ENCODE measurements at places on chromosomes 5 and 9. TPM values are rescaled to one million over a fixed set of nuclear protein-coding genes. Genes with fewer than 3 reads are reported as not detected.
A peak's percentile ranks its signal among the peaks of the same experiment; 100 is the strongest.

Gene TSTD2
- 16.0 TPM for total RNA-seq

DNA sequence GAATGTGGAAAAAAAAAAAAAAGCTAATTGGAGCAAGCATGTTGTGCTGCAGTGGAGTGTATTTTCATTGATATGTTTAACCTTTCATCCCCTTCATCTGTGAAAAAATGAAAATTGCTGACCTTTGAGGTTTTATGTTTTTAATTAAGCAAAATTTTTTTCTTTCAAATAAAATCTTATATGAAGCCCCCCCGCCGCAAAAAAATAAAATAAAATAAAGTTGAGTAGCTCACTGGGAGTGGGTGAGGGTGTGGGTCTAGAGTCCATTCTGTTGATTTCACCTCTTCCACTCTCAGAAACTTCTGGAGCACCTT lies 43.3 kb downstream of the TEK start:
- DNase-seq: no peak

DNA sequence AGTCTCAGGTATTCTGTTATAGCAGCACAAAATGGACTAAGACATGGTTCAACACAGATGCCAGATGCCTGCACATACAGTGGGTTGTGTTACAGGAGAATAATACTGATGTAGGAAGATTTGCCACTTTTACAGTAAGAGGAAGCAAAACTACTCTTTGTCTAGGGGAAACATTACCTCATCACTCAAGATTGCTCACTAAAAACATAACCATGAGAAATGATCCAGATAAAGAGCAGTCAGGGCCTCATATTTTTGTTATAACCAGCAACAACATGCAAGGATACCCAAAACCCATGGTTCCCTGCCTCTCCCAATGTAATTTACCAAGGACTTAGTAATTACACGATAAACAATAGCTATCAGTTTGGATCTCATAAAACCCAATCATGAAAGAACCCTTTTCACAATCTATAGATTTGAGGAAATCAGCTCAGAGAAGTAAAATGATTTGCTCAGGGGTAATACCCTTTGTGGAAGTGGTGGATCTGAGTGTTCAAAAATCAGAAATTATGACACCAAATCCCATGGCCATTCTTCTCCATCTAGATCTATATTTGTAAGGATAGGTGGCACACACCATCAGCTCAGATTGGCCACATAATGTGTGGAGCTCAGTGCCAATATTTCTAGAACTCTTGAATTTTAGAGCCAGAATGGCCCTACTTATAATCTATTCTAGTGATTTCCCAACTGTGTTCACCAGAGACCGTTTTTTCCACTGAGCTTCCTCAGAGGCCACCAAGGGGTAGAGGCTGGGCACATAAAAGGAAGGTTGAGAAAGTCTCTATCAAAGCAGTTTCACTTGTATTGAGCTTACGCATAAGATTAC lies 27.8 kb downstream of the DPYSL3 start:
- no peak for DNase-seq

DNA sequence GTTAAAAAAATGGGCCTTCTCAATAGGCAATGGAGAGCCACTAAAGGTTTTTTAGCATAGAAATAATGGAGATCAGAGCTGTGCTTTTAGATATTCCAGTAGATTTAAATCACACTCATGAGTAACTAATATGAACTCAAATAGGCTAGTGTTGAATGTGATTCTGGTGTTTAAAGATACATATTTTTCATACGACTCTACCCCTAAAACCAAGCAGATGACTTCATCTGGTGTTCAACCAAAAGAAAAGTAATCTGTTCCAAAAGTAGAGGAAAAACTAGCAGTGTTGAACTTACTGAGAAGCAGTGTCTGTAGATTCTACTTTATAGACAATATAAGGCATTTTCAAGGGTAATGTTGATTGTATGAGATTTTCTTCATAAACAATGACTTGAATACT lies 138.1 kb downstream of the TSSK1B start:
- DNase-seq: no peak

Gene PCDHB10
- not detected for total RNA-seq

- no peak for DNase-seq
Observed at GRCh38 chr9:21611891-21612290, 129.8 kb upstream of the IFNE start.

DNA sequence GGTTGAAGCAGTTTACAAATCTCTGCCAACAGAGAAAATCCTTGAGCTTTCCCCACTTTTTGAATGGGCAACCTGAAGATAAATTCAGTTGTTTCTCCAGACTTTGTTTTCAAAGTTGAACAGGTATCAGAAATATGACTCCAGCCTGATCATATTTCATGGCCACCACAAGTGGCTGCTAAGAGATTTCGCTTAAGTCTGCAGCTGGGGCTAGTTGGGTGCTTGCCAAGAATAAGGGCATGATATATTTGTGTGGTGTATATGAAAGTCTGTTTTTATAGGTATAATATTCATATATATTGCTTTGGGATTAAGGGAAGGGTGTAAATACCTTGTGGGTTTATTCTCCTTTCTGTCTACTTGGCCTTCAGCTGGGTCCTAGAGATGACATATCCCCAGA lies 168.4 kb upstream of the GDNF start:
- DNase-seq: no peak

GRCh38 chr5:146906803-146907202 lies 28.2 kb upstream of the PPP2R2B start:
- DNase-seq: no peak

GRCh38 chr5:169788168-169788567 lies 151.1 kb downstream of the DOCK2 start:
- no peak for DNase-seq

Gene OTULINL
- 0.40 TPM for total RNA-seq

GRCh38 chr9:37215830-37216229 lies 95.5 kb downstream of the ZCCHC7 start:
- no peak for DNase-seq

GRCh38 chr9:7957803-7958202 lies 158.2 kb upstream of the DMAC1 start:
- no peak for DNase-seq

- DNase-seq: no peak
Observed at GRCh38 chr9:133696071-133696472, 42.1 kb downstream of the SARDH start.

DNA sequence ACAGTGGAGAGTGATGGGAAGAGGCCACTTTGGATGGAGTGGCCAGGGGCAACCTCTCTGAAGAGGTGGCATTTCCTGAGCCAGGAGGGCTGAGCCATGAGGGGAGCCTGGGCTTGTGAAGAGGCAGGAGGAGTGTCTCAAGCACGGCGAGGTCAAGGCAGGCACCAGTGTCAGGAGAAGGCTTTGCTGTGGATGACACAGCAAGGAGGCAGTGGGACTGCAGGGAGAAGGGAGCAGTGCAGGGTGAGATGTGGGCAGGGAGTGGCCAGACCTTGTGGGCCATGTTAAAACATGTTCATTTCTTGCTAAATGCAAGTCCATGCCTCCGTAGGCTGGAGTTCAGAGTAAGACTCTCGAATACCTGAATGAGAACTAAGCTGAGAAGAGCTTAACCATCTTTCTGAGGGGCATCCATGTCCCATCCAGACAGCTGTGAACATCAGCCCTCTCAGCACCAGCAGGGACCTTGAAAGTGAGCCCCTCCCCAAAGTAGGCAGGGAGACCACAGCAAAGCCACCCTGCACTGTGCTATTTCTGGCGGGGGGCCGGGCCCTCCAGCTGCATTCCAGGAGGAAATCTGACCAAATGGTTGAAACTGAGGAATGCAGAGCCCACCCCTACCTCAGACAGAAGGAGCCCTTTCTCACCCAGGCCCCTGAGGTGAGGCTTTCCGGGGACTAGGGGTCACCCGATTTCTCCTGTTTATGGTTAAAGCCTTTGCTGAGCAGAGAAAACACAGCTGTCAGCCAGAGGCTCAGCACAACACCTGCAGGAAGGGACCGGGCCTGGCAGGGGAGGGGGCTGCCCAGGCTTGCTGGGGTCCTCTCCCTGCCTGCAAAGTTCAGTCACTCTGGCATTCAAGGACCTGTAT lies 16.1 kb upstream of the ARSI start:
- DNase-seq: no peak

Gene OR1L6
- total RNA-seq: not detected

GRCh38 chr9:17520268-17521064 lies 58.4 kb upstream of the SH3GL2 start:
- no peak for DNase-seq

- DNase-seq: no peak
Observed at GRCh38 chr9:108636013-108636412, 219.8 kb downstream of the ACTL7B start.

Gene AK3
- 153 TPM for total RNA-seq

DNA sequence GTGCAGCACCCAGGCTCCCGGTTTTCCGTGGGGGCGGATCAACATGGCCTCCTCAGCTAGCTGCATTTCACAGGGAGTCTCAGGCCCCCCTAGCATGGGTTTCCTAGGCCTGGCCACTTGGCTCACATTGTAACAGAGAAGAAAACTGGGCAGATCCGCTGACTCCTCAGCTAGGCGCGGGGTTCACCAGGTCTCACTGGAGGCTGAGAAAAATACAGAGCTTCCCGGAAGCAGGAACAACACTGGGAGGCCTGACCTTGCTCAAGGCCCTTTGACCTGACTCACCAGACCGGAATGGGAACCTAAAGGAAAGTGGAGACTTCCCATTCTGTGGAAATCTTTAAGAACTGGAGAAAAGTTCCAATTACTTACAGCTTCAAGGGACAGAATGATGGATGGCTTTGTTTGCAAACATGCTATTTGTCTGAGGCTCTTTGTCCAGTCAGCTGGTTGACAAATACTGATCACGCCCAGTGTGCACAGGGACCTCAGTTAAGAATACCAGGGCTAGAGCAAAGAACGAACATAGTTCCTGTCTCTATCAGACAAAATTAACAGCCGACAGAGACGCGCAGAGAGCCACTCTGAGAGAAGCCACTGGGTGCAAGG lies 88.7 kb upstream of the LRRTM2 start:
- DNase-seq: peak; percentile 58

DNA sequence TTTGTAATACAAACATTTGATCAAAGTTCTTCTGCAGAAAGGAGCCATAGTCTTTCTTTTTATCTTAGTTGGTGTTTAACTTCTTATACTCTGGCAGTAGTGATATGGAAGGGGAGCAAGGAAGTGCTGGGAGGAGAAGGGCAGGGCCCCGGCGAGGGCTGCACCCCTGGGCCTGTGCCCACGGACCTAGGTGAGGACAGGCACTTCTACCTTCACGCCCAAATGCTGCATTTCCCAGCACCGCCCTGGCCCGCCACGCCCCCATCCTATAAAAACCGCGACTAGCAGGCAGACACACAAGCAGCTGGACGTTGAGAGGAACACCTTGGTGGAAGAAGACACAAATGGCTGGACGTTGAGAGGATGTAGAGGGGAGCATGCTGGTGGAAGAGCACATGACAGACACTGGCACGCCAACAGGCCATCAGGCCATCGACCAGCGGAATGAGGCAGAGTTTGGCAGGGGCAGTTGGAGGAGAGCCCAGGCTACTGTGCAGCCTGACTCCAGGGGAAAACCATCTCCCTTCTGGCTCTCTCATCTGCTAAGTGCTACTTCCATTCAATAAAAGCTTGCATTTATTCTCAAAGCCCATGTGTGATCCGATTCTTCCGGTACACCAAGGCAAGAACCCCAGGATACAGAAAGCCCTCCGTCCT lies 81.5 kb upstream of the C9orf72 start:
- no peak for DNase-seq

Gene FGF10
- total RNA-seq: not detected

GRCh38 chr5:157379983-157380382 lies 80.0 kb upstream of the NIPAL4 start:
- DNase-seq: no peak

- no peak for DNase-seq
Observed at GRCh38 chr5:82684659-82685058, 392.5 kb downstream of the TMEM167A start.

- DNase-seq: no peak
Observed at GRCh38 chr5:1118738-1119137, 6.9 kb upstream of the SLC12A7 start.

- peak; percentile 78 for DNase-seq
Observed at GRCh38 chr9:71769175-71770161, 1.2 kb upstream of the CEMIP2 start.

DNA sequence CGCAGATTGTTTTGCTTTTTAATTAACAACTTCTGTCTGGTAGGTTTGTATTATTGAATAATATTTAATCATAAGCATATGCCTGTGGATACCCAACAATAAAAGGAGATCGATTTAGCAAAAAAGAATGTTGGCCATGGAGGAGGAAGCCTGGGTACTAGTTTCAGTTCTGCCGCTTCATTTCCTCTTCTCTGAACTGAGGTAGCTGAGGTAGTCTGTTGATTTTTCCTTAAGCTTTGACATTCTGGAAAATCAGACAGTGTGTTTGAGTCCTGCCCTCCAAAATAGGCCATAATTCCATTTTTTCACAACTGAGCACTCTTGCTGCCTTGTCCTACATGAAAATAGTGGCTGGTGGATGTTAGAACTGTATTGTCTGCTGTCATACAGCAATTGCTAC lies 6.0 kb upstream of the GPR21 start:
- no peak for DNase-seq

Gene MAMDC2
- total RNA-seq: not detected

- no peak for DNase-seq
Observed at GRCh38 chr5:64301566-64301965, 135.9 kb downstream of the RNF180 start.

Gene PTPN3
- 7.9 TPM for total RNA-seq

Gene ITGA2
- 15.8 TPM for total RNA-seq

GRCh38 chr5:159444441-159445082 lies 114.3 kb upstream of the IL12B start:
- peak; percentile 48 for DNase-seq

DNA sequence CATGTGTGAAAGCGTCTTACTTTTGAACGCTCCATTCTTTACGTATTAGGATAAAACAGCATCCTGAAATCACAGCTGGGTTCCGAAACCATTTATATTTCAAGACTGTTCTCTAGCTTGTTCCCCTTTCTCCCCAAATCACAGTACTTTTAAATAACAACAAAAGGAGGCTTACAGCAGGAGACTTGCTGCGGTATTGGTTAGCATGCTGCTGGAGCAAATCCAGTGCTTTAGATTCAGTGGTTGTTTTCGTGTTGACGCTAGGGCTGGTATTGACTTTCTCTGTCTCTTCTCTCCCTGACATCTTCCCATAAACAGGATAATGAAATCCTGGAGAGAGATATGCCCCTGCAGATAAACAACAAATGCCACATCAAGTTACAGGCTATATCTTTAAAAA lies 103.1 kb downstream of the ZNF608 start:
- no peak for DNase-seq

Gene HACD4
- not detected for total RNA-seq

Gene GPR107
- 22.5 TPM for total RNA-seq

All from HepG2 (cell line).